Stimulated activated naive B cell treated with anti-CD40 and anti-IgM and Interleukin-4, amounts not matched to agents 10 μg/mL and 1 μg/mL and 100 μg/mL, for 72 hours (primary cell): ENCODE measurements at places on chromosomes 5 and 9.
A peak's percentile ranks its signal among the peaks of the same experiment; 100 is the strongest.

DNA sequence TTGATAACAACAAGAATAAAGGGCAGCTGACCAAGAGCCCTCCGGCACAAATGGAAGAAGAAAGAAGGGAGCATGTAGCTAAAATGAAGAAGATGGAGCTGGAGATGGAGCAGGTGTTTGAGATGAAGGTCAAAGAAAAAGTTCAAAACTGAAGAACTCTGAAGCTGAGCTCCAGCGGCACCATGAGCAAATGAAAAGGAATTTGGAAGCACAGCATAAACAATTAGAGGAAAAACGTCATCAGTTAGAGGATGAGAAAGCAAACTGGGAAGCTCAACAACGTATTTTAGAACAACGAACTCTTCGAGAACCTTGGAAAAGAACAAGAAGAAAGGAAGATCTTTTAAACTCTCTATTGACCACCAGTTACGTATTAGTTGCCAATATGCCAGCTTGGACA is 100.9 kb downstream of the GABBR2 start:
- H3K36me3 ChIP-seq = no peaks in the 10 kb centered on the region
- H3K4me1 ChIP-seq = no peaks in the 10 kb centered on the region
- no peak for DNase-seq
- no peak overlapping the region for H3K4me3 ChIP-seq
- H3K27me3 ChIP-seq = peaks cover 5% of the 10 kb centered on the region

- peaks cover 70% of the 10 kb centered on the region for H3K4me1 ChIP-seq
- peaks cover 13% of the 10 kb centered on the region for H3K36me3 ChIP-seq
- peak overlapping the region; percentile 93 for H3K27ac ChIP-seq
- DNase-seq = no peak
- peak overlapping the region; percentile 98 for H3K4me3 ChIP-seq
Measured at GRCh38 chr5:96933764-96934707, 1.8 kb upstream of the LNPEP start.

- H3K4me3 ChIP-seq = no peak overlapping the region
- H3K27me3 ChIP-seq = peaks cover 5% of the 10 kb centered on the region
- no peak for DNase-seq
Measured at GRCh38 chr5:2272039-2272438, 389.3 kb upstream of the IRX4 start.

DNA sequence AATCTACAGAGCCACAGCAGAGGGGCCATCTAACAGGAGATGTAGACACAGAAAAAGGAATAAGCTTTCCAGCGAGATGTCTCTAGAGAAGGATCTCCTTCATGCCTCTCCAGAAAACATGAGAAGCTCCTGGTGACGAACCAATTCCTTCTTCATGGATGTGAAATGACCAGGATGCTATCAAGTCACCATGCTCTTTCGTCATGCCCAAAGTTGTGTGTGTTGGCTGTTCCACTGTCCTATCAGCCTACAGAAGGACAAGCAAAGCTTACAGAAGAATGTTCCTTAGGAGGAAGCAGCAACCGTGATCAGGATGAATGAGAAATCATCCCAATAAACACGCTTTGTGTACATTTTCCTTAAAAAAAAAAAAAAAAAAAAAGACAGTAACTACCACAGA is 54.4 kb downstream of the ALDH7A1 start:
- H3K4me3 ChIP-seq = no peak overlapping the region
- H3K36me3 ChIP-seq = no peaks in the 10 kb centered on the region
- H3K27me3 ChIP-seq = peaks cover 8% of the 10 kb centered on the region
- no peaks in the 10 kb centered on the region for H3K4me1 ChIP-seq

DNA sequence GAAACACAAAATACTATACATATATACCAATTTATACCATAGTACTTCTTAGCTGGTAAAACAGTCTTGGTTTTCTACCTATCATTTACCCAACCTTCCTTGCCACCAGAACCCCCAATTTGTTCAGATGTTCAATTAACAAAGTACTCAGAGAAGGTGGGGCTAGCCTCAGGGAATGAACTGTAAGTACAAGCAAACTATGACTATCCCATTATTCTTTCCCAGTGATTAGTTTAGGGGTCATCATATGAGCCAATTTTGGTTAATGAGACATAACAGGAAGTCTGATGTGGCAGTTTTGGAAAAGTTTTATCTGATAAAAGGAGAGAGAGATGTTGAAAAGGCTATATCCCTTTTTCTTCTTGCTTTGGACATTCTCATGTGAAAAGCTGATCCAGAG is 125.8 kb downstream of the DTWD2 start:
- H3K27ac ChIP-seq = no peak overlapping the region
- no peaks in the 10 kb centered on the region for H3K27me3 ChIP-seq
- peaks cover 8% of the 10 kb centered on the region for H3K36me3 ChIP-seq
- DNase-seq = no peak
- no peaks in the 10 kb centered on the region for H3K4me1 ChIP-seq

DNA sequence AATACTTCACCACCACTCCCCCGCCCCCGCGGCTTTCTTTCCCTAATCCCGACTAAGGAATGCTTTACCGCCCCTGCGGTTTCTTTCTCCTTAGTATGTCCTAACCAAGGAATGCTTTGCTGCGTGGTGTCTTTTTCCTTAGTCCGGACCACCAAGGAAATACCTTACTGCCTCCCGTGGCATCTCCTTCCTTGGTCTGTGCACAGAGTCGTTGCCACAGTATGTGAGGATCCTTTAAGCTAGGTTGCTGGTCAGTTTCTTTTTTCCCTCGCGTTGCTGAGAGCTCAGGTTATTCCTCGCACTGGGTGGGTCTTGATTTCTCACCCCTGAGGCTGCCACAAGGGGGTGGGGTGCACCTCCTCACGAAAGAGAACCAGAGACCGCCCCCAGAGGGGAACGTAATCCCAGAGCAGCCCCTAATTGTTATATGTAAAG is 309.4 kb downstream of the NR3C1 start:
- H3K27ac ChIP-seq = no peak overlapping the region
- no peak for DNase-seq
- peak overlapping the region; percentile 40 for H3K4me3 ChIP-seq
- peaks cover 14% of the 10 kb centered on the region for H3K4me1 ChIP-seq
- no peaks in the 10 kb centered on the region for H3K36me3 ChIP-seq

DNA sequence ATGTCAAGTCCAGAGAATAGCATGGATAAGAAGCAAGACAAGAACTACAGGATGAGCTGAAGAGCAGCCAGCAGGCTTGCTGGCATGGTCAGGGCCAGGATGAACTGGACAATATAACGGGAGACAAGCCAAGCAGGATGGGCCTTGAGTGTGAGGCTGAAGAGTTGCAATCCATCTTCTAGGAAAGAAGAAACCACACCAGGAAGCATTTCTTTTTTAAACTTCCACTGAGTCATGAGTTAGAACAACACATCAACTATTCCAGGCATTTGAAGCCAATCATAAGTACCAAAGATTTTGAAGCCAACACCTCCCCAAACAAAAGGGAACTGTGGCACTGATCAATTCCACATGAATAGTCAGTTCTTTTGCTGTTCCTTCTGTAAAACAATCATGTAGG is 27.3 kb downstream of the SLC31A2 start:
- H3K4me1 ChIP-seq = peaks cover 4% of the 10 kb centered on the region
- H3K4me3 ChIP-seq = no peak overlapping the region
- peak overlapping the region; percentile 4 for H3K27ac ChIP-seq
- H3K27me3 ChIP-seq = no peaks in the 10 kb centered on the region

DNA sequence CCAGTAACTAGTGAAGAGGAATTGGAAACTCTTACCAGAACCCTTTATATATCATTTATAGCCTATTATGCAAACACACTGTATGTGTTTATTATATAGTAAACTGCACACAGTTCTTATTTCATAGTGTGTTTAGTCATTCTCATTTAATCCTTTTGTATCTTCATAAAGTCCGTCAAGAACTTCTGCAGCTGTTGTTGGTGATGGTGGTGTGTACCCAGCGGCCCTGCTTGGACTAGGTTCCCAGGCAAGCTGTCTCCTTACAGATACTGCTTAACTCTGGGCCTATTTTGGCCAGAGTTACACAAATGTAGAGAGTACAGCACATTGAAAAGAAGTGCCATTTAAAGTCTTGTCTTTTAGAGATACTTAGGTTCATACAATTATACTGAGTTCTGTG is 231.9 kb downstream of the NDUFS4 start:
- H3K4me1 ChIP-seq = no peaks in the 10 kb centered on the region
- no peak overlapping the region for H3K27ac ChIP-seq
- DNase-seq = no peak

GRCh38 chr5:146078566-146078965 is 26.8 kb downstream of the PLAC8L1 start:
- no peaks in the 10 kb centered on the region for H3K4me1 ChIP-seq
- no peak overlapping the region for H3K4me3 ChIP-seq
- H3K27me3 ChIP-seq = peaks cover 5% of the 10 kb centered on the region
